Right cardiac atrium (tissue), 5 donors: ENCODE measurements at places on chromosomes 16 and 17.

DNA sequence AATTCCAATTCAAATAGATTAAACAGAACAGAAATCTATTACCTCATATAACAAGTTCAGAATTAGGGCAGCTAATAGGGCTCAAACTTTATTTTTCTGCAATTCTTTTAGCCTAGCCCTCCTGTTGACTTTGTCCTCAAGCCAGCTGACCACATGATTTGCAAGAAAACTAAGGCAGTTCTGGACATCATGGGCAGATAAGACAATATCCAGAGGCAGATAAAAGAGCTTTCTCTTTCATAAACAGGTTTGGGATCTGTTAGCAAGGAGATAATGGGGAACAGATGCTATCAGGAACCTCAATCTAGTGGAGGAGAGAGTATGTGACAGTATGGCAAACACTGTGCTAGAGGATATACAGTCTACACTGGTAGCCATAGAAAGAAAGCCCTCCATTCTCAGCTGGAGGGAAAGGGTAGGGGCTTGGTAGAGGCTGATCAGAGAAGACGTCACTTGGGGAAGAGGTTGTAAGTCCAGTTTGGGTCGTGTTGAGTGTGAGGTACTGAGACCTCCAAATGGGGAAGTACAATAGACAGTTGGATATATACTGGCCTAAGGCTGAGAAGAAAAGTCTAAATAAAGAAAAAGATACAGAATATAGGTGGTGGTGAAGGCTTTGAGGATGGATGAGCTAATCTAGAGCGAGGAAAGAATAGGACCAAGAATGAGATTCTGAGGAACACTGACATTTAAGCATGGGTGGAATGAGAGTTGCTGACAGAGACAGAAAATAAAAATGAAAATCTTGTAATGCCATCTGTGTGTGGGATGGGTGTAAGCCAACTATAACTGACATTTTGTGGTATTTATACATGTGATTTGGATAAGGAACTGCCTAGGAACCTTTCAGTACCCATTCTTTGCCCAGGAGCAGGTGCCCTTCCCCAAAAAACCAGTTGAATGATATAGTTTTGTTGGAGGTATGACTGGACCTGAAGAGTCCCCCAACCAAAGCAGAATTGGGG, 67.4 kb downstream of the CYB561 start:
- no peak for DNase-seq

DNA sequence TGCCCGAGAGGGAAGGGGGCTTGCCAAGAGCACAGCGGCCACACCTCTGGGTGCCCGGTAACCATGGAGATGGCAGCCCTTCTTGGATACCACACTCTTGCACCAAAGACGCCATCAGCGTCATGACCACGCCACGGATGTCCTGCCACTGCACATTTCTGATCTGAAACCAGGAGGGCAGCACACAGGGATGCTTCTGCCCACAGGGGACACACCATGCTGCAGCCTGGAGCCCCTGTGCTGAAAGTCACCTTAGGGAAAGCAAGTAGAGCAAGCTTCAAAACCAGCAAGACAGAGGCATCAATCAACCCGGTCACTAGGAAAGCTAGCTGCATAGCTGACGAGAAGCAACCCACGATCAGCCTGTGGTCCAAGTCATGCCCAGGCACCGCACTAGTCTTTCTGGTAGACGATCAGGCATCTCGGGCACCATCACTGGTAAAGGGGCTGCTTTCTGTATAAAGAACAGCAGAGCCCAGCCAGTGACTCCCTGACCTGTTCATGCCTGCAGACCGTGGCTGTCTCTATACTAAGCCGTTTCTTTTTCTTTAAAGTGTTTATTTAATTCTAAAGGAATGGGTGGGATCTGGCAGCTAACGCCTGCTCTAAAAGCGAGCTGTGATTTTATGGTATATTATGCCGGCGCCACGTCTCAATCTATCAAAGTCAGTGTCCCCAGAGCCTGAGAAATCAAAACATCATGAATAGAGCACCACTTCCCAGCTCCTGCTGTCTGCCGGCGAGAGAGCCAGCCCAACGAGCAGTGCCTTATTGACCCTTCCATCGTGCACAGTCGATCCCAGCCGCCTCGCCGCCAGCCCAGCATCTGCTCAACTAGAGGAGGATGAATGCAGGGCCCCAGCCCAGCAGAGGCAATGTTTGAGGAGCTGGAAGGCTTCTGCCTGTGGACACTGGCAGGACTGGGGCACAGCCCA, 244.7 kb downstream of the RBFOX3 start:
- DNase-seq = no peak

GRCh38 chr16:5944971-5945370, 847.4 kb upstream of the EEF2KMT start:
- no peak for DNase-seq

GRCh38 chr17:1294157-1294717, 14.8 kb downstream of the TRARG1 start:
- DNase-seq = no peak

DNA sequence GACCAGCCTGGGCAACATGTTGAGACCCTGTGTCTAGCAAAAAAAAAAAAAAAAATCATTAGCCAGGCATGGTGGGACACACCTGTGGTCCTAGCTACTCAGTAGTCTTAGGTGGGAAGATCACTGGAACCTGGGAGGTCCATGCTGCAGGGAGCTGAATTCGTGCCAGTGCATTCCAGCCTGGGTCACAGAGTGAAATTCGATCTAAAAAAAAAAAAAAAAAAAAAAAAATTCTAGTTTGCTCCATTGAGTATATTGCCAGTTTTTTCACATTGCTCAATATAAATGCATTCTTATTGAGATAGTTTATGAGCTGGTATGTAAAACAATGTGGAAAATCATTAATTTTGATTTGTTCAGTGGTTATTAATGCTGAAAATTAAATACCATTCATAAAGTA, 52.0 kb downstream of the ABHD15 start:
- no peak for DNase-seq

DNA sequence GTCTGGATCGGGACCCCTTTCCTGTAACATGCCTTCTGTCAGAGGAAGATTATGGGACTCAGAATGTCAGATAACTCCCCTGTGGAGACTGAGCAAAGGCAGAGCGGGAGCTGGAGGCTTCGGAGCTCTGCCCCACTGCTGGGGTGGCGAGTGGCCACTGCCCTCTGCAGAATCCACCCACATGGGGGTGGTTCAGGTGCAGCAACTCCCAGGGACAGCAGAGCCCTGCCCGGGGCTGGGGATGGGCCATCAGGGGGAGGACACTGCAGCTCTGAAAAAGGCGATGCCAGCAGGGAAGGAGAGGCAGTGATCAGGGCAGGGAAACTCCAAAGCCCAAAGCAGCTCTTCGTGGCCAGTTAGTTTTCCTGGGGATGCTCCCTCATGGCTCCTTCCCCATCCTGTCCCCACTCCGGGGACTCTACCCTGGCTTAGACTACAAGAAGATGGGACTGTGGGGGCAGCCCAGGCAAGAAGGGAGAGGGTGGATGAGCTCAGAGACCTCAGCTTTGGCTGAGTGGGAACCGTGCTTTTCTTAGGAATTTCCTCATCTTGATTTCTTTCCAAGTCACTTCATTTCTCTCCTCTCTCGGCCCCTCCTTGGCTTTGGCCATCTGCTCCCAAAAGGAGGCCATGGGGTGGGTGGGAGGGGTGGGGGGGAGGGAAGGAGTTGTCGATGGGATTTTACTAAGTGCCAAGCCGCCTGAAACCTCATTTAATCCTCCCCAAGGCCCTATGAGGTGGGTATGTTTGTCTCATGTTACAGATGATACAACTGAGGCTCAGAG, 4.0 kb downstream of the CA4 start:
- no peak for DNase-seq
